SW 1271 (cell line): ENCODE measurements at places on chromosomes 5 and 9.

DNA sequence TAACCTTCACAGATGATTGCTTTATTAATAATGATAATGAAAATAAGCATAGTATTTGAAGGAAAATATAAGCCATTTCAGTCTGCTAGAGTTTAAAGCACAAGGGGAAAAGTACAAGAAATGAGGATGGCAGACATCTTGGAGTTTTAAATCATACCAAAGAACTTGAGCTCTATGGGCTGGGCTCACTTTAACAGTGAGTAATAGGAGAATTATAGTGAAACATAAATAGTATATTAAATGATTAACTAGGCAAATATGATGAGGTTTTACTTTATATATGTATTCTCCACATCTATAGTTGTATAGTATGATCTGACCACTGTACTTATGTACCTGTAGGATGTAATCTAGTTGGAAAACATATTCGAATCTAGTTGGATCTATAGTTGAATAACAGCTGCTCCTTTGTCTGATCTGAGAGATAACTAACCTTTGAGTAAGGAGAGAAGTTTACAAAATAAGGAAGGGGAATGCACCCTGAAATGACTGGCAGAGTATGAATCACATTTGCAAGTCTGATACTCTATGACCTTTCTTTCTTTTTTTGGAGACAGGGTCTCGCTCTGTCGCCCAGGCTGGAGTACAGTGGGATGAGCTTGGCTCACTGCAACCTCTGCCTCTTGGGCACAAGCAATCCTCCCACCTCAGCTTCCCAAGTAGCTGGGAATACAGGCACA, 17.6 kb downstream of the MEGF9 start:
- no peak for DNase-seq

DNA sequence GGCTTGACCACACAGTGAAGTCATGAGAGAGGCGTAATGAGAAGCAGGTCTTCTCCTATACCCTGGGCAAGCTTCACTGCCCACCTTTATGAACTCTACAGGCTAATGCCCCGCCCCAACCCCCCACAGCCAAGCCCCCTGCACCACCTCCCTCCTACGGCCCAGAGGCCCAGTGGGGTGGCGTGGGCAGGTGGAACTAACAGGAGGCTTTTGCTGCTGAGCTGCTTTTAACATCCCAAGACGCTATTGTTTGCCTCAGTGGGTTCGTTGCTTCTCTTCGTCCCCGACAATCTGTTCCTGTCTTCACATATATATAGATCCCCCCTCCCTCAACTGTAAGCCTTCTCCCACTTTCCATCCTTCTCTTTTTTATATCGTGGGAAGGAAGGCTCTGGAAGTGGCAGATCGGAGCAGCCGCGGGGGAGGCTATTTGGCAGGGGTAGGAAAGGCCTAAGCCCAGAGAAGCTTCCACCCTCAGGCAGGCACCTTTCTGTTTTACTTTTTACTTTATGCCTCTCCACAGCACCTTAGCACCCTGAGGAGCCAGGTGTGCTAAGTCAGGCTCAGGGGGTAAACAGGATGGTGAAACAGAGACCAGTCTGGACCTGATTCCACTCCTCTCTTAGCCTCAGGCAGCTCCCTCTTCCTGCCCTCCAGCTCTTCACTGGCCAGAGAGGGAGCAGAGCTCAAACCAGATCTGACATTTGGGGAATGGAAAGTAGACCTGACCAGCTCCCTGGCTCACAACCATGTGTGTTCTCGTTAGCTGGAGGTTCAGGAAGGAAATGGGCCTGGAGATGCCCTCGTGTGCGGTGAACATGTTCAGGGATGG, 26.5 kb downstream of the CD74 start:
- no peak for DNase-seq

- no peak for DNase-seq
Measured at GRCh38 chr5:56862909-56863308, 46.5 kb upstream of the SETD9 start.

DNA sequence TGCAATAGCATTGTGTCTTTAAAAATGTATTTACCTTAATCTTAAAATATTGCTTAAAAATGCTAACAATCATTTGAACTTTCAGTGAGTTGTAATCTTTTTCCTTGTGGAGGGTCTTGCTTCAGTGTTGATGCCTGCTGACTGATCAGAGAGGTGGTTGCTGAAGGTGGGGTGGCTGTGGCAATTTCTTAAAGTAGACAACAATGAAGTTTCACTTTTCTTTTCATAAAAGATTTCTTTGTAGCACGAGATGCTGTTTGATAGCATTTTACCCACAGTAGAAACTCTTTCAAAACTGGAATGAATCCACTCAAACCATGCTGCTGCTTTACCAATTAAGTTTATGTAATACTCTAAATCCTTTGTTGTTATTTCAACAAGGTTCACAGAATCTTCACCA, 50.8 kb downstream of the NR3C1 start:
- DNase-seq, result no peak

GRCh38 chr5:132677191-132677590, 3.4 kb downstream of the IL4 start:
- DNase-seq, result peak; percentile 94

DNA sequence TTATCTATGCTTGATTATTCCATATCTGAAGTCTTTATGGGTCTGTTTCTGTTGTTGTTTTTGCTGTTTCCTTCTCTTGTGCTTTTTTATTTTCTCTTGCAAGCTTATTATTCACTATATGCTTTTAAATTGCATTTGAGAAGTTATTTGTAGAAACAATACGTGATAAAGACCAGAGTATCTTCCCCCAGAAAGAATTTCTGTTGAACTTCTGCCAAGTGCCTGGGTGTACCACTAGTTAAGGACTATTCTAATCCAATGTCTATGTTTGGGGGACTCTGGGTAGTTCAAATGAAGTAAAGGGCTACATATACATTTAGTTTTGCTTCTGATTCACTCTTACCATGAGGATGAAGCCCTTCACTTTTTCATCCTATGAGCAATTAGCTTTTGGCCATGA, 54.3 kb downstream of the SLF1 start:
- DNase-seq, result no peak

DNA sequence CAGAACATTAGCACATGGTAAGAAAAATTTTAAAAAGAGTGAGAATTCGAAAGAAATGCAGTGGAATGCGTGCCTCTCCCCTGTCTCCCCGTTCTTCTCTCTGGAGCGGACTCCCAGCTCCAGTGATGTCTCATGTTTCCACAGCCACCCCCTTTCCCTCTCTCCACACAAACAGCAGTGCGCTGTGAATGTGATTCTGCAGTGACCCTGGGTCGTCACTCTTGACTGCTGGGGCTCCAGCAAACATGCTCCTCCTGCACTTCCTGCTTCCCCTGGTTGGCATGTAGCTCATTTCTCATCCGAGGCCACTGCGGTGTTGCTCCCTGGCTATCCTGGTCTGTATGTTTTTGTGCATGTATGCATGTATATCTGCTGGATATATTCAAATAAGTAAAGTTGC, 13.3 kb downstream of the PHF2 start:
- DNase-seq, result no peak
